ENCODE measurements at places on chromosomes 11 and 22.
A peak's percentile ranks its signal among the peaks of the same experiment; 100 is the strongest.

- no peak for DNase-seq
Observed at GRCh38 chr11:39363571-39363970, 2095.9 kb downstream of the LRRC4C start.

DNA sequence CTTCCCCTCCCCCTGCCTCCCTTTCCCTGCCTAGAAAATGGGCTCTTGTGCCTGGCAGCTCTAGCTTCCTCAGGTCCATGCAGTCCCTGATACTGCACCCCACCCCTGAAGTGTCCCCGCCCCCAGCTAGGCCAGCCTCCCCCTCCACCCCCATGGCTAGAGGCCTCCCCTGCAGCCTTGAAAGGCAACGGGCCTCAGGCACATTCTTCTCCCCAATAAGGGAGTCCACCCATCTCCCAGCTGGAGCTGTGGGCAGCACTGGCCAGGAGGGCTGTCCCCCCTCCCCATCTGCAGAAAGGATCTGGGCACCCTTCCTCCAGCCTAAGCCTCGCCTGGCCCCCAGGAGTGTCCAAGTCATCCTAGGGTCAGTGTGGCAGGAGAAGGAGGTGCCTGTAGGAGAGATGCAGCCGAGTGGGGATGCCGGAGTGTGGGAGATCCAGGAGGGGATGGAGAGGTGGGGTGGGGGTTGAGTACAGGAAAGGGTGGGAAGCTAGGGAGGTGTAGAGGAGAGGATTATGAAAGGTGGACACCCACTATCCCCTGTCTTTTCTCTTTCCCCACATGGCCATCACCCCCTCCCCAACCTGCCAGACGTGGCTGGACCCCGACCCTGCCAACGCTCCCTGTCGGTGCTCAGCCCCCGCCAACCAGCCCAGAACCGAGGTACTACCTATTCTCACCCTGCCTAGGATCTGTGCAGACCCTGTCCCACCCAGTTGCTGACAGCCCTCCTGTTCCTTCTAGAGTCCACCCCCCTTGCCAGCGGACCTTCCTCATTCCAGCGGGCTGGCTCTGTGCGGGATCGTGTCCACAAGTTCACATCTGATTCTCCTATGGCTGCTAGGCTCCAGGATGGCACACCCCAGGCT, 9.3 kb downstream of the SMTN start:
- no peak for DNase-seq

GRCh38 chr11:8604078-8604723, 10.2 kb upstream of the STK33 start:
- peak; percentile 100 for DNase-seq

DNA sequence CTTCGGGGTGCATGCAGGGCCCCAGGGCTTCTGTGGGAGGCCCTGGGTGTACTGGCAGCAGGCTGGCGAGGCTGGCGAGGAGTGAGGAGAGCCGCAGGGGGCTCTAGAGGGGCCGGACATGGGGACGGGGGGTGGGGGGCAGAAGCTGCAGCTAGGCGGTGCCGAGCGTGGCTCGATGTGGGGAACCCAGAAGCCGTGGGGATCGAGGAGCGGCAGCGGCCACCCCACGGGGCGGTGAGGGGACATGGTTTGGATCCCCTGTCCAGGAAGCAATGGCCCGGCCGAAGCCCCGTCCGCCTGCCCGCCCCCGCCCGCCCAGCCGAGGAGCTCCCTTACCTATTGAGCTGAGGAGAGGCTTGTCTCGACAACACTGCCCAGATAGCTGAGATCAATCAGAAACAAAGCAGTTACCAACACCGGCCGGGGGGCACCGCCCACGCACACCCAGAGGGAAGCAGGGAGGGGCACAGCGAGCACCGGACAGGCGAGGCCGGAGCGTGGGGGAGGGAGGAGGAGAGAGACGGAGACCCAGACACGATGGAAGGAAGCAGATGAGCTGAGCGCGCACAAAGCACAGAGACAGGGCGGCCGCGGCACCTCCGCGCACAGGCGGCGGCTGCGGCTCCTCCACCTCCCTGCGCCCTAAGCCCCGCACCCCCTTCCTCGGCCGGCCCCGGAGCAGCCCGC, 38.7 kb downstream of the IGSF9B start:
- no peak for DNase-seq

- DNase-seq: no peak
Observed at GRCh38 chr11:79864882-79865281, 424.1 kb upstream of the TENM4 start.

DNA sequence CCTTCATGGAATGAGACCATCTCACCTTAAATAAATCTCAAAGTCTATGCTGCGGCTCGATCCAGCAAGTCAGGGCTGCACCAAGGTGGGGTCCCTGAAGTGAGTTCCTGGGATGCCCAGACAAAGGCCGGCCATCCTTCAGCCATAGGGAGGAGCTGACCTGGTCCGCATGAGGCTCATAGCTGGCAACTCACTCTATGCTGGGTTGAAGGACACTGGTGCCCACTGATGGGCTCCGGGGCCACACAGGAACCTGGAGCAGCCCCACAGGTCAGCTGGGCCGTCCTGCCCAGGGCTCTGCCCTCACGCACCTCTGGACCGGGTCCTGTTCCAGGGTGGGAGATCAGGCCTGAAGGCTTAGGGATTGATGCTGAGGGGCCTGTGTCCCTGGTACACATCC, 1339.3 kb downstream of the TBC1D22A start:
- DNase-seq: no peak

Measured in amniotic epithelial cell (primary cell).